Mesothelial cell of epicardium (in vitro differentiated cells): ENCODE measurements at places on chromosomes 2 and 18. TPM values are rescaled to one million over a fixed set of nuclear protein-coding genes. Genes with fewer than 3 reads are reported as not detected.

FAM237A gene
- not detected in 3 replicates for total RNA-seq

DNA sequence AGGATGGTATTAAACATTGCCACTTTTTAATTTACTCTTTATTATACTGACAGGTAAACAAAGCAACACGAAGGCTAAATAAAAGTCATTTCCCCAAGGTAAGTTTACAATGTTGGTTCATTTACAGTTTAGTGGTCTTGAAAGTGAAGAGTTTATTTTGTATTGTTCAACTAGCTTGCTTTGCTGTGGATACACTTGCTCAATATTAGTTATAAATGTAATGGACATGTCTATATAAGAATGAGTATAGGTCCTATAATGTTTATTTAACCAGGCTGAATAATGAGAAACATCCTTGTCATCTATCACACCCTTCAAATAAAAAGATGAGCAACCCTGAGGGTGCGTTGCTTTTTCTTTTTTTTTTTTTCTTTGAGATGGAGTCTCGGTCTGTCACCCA is 1129.4 kb downstream of the TSN start:
- DNase-seq, result no peak

DNA sequence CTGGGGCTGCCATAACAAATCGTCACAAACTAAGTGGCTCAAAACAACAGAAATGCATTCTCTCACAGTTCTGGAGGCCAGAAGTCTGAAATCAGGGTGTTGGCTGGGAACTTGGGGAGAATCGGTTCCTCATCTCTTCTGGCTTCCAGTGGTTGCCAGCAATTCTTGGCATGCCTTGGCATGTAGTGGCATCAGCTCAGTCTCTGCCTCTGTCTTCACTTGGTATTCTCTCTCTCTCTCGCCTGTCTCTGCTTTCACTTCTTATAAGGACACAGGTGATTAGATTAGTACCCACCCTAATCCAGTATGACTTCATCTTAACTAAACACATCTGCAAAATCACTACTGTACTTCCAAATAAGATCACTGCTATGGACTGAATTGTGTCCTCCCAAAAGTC is 695.4 kb upstream of the ID2 start:
- no peak for DNase-seq

- no peak for DNase-seq
Measured at GRCh38 chr2:111676291-111676822, 207.6 kb downstream of the ANAPC1 start.

GRCh38 chr2:43774617-43775016 is 778 bp downstream of the DYNC2LI1 start:
- DNase-seq, result no peak
